Skin of body (tissue), 3 donors: ENCODE measurements at places on chromosomes 3 and 15. TPM values are rescaled to one million over a fixed set of nuclear protein-coding genes. Genes with fewer than 3 reads are reported as not detected.
A peak's percentile ranks its signal among the peaks of the same experiment; 100 is the strongest.

DNA sequence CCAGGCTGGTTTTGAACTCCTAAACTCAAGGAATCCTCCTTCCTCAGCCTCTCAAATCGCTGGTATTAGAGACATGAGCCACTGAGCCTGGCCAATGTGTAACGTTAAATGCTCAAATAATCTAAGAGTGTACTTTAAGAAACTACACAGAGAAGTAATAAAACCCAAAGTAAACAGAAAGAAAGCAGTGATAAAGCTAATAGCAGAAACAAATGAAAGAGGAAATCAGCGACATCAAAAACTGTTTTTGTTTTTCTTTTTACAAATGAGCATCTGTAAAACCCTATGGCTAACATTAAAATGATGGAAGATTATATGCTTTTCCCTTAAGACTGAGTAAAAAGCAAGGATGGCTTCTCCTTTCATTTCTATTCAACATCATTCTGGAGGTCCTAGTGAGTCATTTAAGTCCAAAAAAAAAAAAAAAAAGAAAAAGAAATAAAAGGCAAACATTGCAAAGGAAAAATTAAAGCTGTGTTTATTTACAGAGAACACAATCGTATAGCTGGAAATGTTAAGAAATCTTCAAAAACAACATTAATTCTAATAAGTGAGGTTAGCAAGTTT lies 36.8 kb upstream of the FNDC3B start:
- no peak for DNase-seq

- no peak for DNase-seq
Observed at GRCh38 chr15:74664028-74664616, 31.7 kb downstream of the EDC3 start.

DNA sequence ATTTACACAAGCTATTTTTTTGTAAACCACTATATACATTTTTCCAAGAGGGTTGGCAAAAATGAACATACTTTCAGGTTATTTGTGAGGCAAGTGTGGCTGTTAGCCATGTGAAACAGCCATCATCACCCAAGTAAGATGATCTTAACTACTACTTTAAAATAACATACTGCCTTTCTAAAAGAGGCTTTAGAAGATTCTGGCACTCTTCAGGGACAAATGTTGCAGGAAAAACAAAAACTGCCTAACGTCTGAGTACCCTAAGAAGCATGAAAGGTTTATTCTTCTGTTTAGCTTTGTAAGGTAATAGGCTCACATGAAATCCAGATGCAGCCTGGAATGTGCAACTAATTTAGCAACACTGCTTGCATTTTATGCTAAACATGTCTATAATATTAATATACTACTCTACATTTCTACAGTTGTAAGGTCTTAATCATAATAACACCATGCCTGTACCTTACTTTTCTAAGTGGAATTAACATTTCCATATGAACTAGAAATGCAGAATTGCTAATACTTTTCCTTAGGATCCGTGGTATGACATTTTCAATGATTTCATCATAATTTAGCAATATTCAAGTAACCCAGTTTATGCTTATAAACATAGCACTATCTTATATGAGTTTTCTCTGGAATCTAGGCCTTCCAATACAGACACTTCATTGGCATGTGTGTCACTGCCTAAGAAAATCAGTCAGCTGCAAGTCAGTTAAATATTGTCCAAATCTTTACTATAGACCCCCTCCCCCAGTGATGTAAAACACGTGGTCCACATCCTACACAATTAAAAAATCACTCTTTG lies 4.5 kb upstream of the LSAMP start:
- no peak for DNase-seq

- DNase-seq: no peak
Observed at GRCh38 chr3:185151964-185152409, 873 bp downstream of the C3orf70 start.

- DNase-seq: no peak
Observed at GRCh38 chr15:67174864-67175573, 79.4 kb downstream of the AAGAB start.

DNA sequence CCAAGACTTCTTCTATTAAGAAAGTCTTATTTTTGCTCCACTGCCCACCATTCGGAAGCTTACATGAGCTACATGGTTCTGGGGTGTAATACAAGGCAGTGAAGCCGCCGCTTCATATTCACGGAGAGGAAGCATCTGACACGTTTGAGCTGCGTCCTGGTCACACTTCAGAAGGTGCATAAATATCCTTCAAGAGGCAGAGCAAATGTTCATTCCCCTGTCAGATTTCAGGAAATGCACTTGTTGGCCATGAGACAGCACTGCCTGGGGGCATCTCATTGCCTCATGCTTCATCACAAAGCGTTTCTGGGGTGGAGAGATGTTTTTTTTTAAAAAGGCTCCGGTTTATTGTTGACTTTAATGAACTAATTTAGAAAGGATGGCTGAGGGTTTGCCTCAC lies 119.9 kb downstream of the CADPS start:
- no peak for DNase-seq

GRCh38 chr3:140250945-140251344 lies 316.0 kb downstream of the CLSTN2 start:
- peak; percentile 27 for DNase-seq

DNA sequence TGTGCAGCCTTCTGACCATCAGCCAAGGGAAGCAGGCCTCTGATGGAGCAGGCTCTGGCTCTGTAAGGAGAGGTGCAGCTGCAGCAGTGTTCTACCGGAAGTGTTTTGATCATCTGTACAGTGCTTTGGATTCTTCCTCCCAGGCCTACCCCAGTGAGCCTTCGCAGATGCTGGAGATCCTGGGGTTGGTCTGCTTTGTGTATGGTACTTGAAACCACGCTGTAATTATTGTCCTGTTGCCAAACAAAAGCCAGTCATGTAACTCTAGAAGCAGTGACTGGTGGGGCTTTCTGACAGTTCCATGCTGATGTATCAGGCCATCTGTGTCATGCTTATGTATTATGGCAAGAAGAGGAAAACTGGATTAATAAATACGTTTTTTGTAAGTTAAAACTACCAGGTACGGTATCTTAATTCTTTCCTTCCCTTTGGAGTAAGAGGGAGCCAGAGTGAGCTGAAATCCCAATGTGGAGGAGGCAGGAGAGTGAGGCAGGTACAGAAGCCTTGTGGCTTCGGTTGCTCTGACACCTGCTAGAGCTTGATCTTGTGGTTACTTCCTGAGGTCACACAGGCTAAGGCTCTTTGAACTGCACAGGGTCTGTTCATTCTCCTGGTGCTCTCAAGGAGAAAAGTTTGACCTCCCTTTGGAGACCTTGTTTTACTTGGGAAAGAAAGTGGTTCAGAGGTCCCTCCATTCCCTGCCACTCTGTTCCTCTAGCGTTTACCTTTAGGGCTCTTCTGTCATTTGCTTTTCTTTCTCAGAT lies 3.7 kb downstream of the TMEM42 start:
- DNase-seq: no peak

- no peak for DNase-seq
Observed at GRCh38 chr3:157858821-157859220, 247.4 kb downstream of the SHOX2 start.

DNA sequence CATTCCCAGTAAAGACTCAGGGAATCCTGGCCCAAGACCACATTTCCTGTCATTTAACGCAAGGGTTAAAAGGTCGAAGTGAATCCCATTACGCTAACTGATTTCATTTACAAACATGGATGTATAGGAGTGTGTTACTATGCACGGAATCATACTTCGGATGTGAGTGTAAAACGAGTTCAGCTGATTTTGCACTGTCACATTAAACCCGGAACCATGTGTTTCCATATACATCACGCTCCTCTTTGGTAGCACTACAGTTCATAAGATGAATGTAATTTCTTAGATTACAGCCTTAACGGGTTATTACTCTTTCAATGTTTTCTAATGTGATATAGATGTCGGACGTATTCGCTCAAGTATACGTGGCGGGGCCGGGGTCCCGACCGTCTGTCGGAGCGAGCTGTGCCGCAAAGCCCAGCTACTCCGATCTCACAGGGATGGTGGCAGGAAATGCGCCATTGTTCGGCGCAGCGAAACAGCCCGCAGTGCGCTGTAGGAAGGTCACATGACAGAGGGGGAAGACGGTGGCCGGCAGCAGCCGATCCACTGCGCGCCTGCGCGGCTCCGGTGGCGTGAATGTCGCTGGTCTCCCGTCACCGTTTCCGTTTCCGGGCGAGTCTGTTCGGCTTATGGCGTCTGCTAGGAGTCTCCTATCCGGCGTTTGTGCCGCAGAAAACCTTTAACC lies 97.3 kb downstream of the NPAP1 start:
- DNase-seq: peak; percentile 84

DNA sequence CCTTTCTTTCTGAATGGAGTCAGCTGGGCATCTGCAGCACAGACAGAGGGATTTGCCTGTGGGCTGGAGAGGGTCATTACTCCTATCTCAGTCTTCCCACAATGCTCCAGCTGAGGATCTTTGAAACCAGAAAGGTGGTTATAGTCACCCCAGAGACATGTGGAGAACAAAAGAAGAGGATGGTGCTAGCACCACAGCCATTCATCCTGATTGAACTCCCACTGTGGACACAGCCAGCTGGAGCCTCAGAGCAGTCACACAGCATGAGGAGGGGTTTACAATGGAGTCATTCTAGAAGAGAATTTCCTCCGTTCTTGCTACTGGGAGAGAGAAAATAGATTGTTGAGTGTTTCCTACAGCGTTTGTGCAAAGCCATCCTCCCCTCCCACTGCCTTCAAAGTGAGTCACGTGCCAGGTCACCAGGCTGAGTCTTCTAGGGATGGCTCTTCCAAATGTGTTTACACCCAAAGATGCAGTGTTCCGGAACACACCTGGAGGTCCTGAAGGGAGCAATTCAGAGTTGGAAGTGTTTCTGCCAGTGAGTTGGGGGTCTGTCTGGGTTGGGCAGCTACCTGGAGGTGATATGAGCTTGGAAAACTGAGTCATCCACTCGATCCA lies 18.9 kb upstream of the GREM1 start:
- no peak for DNase-seq

GRCh38 chr15:58495891-58496408 lies 64.2 kb downstream of the LIPC start:
- no peak for DNase-seq

- no peak for DNase-seq
Observed at GRCh38 chr3:99570061-99570460, 68.3 kb upstream of the COL8A1 start.

DNA sequence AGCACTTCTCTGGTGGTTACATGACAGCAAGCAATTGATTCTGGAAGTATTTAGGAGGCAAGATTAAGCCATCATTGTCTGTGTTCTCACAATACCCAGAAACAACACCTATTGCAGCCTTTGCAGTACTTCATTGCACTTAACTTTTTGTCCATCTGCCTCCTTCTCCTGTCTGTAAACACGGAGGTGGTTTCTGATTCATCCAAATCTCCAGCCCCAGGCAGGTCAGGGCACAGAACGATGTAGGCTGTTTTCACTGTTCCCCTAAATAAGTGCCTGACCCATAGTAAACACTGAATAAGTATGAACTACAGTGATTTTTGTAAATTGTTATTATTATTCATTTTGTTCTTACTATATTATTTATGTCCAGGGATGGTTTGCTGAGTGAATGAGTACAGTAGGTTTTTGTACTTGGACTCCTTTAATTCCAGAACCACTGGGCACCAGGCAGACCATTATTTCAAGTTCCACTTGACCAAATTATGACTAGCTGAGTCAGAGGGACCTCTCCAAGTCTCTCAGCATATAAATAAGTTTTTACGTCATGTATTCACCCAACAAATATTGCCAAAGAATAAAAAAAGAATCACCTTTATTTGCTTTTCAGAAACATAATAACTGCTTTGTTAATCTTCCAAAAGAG lies 283.3 kb upstream of the TRIM42 start:
- DNase-seq: no peak

GRCh38 chr3:118792191-118792590 lies 242.5 kb downstream of the IGSF11 start:
- no peak for DNase-seq

GRCh38 chr3:48623851-48624547 lies 2.4 kb upstream of the TMEM89 start:
- no peak for DNase-seq

DNA sequence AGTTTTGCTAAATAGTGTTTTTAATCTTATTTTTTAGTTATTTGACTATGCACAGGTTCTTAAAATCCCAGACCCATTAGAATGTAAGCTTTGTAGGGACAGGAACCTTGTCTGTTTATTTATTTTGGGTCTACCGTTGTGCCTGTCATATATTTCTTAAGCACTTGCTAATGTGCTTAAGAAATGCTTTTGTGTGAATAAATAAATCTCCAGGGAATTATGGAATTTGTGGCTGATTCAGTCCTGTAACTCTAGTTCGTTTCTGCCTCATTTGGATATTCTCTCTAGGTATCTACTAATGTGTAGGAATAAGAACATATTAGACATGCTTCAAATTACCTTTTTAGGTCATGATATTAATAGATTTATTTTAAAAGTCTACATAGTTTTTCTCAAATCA lies 161.6 kb downstream of the LPP start:
- DNase-seq: no peak

GRCh38 chr15:59492389-59493377 lies 54.7 kb downstream of the FAM81A start:
- DNase-seq: peak; percentile 64

DNA sequence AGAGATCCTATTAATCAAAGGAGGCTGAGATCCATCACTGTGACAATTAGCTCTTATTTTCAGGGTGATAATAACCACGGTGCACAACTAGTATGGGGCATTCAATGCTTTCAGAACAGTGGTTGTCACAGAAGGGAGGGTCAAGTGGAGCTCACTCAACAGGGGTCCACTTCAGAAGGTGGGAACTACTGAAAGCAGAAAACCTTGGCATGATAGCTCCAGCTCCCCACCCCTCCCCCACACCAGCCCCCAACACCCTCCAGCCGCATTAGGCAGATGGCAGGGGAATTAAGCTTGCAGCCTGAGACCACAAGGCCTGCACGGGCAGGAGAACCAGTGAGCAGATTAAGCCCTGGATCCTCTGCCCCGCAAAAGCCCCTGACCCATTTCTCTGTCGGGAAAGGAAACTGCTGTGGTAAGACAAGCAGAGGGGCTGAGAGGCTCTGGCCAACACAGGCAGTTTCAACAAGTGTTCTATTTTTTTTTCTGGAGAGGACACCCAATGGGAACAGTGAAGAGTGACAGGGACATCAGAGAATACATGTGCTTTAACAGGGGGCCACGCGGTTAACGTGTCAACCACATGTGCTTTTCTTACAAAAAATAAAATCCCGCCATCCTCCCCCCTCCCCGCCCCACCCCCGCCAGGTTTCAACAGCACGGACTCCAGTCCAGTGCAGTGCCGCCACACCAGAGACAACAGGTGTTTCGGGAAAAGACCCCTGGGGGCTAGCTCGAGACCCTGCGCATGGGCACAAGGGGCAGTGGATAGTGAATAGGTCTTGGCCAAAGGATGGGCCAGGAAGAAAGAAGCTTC lies 997 bp downstream of the FYCO1 start:
- DNase-seq: no peak

LTK gene
- 0.69 TPM for total RNA-seq

MPI gene
- 23.3 TPM for total RNA-seq

NFKBIZ gene
- 29.6 TPM for total RNA-seq

DNAH12 gene
- 2.1 TPM for total RNA-seq

CTDSPL gene
- 39.3 TPM for total RNA-seq
